ENCODE measurements at places on chromosomes 16 and 17.

- peak; percentile 26 for DNase-seq
Observed at GRCh38 chr17:28597606-28598383, 1.0 kb downstream of the SPAG5 start.

GRCh38 chr16:4859900-4860255 is 12.6 kb downstream of the UBN1 start:
- no peak for DNase-seq

- no peak for DNase-seq
Observed at GRCh38 chr17:3955673-3955988, 8.6 kb downstream of the ATP2A3 start.

- DNase-seq = no peak
Observed at GRCh38 chr17:76912421-76913164, 44.4 kb downstream of the MGAT5B start.

DNA sequence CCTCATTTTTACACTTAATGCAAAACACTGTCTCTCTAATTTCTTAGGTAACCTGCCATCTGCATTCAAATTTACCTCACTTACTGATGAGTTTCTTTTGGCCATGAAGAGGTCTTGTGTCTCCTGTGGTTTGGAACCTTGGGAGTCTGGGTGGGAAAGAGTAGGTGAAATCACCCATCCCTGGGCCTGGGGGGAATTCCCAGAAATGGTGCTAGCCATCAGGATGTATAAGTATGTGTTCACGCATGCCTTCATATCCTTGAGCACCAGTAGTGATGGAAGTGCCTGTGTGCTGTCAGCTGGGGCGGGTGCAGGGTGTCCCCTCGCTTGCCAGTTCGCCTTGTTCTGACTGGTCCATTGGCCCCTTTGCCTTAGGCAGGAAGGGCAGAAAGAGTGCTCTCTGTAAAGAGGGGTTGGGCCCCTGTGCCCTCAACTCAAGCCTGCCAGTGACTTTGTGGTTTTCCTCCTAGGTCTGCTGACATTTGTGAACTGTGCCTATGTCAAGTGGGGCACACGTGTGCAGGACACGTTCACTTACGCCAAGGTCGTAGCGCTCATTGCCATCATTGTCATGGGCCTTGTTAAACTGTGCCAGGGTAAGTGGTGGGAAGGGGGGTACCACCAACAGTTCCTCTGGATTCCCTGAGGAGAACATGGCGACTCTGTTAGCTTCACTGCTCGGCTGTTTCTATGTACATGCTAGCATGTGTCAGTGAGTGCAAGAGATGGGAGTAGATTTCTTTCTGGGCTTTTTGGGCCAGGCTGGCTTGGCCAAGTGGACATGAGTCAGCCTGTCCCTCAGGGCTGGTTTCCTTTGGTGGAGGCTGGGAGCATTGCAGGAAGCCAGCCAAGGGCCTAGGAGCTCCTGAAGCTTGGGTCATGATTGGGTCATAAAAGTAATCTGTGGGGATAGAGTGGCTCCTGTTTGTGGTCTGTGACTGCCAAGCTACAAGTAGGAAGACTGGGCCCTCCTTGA is 23.2 kb downstream of the SLC7A6OS start:
- DNase-seq = no peak

DNA sequence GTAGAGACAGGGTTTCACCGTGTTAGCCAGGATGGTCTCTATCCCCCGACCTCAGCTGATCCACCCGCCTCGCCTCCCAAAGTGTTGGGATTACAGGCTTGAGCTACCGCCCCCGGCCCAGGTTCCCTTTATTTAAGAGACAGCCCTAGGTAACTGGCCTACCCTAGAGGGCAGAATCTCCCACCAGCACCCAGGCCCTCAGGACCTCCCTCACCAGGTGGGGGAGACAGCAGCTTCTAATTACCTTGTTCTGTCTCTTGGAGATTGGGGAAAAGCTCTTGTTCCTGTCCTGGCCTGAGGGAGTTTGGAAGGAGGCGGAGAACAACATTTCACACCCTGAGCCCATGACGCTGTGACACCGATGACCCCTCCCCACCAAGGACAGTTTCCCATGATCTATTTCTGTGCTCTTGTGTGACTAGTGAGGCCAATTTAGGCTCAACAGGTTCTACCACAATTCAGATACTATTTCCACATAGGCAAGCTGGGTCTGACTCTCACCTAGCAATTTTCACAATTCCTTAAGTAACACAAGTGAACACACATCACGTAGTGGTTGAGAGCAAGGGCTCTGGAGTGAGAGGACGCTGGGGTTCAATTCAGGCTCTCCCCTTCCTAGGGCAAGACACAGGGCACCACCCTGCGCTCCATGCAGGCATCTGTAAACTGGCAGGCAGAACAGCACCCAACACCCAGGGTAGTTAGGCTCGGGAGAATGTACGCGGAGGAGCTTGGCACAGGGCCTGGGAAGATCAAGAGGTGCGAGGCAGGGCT is 20.4 kb downstream of the HDAC5 start:
- DNase-seq = no peak

DNA sequence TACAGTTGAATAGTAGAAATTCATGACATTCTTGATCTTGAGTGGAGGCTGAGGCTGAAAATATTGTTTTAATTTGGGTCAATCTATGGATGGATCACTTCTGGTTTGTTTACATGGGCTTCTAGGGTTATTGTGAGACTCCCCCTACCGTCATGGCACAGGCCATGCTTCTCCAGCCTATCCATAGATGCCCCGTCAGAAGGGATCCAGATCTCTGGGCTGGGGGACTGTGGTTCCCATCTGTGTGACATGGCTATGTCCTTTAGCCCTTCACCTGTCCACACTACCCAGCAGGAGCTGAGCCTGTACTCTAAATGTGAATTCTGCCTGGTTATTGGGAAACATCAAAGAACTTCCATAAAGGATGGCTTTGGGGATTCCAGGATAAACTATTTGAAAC is 160.4 kb downstream of the ABCC12 start:
- DNase-seq = no peak

GRCh38 chr16:17258848-17259713 is 211.7 kb downstream of the XYLT1 start:
- DNase-seq = no peak

DNA sequence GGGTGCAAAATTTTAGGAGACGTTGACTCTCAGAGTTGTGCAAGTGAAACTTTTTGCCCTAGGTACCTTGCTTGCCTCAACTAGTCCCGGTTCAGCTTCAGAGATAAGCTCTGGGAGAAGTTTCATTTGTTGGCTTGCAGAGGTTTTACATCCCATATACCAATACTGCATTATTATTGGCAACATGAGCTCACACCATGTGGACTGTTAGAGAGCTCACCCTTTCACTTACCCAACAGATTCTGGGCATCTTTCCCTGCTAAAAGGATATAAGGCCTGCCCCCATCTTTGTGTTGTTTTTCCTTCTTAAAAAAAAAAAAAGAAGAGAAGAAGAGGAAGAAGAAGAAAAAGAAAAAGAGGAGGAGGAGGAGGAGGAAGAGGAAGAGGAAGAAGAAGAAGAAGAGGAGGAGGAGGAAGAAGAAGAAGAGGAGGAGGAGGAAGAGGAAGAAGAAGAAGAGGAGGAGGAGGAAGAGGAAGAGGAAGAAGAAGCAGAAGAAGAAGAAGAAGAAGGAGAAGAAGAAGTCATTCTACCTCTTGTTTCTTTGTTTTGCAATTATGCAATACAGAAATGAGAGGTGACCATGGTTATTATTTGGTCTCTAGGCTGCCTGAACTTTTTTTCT is 292.6 kb upstream of the IRX3 start:
- no peak for DNase-seq

DNA sequence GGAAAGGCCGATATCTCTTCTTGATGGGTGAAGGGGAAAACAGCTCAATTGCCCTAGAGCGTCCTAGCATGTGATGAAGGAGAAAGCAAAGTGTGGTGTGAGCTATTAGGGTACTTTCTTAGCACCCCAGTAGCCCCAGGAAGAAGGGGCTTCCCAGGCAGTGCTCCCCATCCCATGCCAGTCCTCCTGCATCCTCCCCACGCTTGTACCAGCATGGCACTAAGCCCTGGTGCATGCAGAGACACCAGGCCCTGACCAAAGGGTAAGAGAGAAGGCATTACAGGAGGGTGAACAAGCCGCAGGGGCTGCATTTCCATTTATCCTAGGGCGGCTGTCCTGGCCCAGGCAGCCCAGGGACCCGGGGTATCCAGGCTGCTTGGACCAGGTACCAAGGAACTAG is 3.1 kb downstream of the CYB561 start:
- DNase-seq = no peak

GRCh38 chr17:37527249-37527851 is 37.7 kb downstream of the DUSP14 start:
- peak; percentile 56 for DNase-seq

DNA sequence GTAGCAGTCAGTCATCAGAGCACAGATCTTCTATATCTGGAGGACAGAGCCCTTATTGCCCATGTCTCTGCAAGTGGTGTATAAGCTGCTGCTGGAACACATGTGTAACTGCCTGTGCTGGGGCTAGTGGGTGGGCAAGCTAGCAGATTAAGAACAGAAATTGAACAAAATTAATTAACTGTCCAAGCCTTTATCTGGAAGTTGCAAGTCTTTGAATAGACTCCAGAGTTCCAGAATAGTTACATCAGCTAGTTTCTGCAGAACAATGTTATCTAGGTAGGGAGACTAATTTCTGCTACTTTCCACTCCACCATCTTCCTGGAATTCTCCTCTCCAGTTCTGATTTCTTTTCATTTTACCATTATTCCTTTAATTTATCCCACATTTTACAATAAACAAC is 287.3 kb downstream of the ZFHX3 start:
- no peak for DNase-seq

GRCh38 chr16:87619360-87620200 is 17.3 kb downstream of the JPH3 start:
- DNase-seq = no peak

GRCh38 chr17:66831383-66832210 is 3.3 kb upstream of the CACNG5 start:
- DNase-seq = no peak

- no peak for DNase-seq
Observed at GRCh38 chr17:3796110-3796821, 4.7 kb downstream of the ITGAE start.

- DNase-seq = peak; percentile 21
Observed at GRCh38 chr16:24820522-24820921, 25.2 kb upstream of the SLC5A11 start.

All from KBM-7 (cell line).